NCI-H2081 (cell line): ENCODE measurements at places on chromosomes 6 and 20.

DNA sequence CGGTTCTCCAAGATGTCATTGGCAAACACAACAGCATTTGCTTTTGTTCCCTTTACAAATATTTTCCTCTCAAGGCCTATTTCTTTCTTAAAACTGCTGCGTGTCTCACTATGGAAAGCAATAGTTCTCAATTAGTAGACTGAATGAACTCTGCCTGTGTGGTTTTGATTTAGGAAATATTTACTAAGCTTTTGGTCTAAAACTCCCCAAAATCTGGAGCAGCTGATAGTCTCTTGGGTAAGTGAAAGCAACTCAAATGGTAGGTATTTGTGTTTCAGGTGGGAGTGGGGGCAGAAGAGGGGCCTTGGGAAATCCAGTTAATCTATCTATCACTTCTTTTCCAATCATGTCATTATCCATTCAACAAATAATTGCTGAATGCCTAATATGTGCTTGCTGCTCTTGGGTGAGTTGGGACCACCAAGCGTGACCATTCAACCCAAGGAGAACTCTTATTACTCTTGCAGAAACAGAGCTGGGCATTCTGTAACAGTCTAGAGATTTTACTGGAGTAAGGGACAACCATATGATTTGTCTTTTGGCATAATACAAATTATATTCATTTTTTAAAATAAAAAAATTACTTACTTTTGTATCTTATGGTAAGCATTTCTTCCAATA, 33.2 kb upstream of the ADTRP start:
- DNase-seq: no peak

DNA sequence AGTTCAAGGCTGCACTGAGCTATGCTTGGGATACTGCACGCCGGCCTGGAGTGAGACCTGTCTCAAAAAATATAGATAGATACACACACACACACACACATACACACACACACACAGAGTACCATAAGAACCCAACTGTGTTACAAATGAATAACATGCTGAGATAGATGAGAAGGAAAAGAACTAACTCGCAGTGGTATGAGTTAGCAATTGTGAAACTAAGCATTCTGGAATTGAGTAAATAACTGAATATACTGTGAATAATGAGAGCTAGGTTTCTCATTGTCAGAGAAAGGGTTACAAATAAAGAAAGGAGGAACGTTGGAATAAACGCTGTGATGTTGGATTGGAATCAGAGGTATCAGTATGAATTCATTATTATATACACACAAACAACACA, 14.6 kb upstream of the FAXC start:
- no peak for DNase-seq

DNA sequence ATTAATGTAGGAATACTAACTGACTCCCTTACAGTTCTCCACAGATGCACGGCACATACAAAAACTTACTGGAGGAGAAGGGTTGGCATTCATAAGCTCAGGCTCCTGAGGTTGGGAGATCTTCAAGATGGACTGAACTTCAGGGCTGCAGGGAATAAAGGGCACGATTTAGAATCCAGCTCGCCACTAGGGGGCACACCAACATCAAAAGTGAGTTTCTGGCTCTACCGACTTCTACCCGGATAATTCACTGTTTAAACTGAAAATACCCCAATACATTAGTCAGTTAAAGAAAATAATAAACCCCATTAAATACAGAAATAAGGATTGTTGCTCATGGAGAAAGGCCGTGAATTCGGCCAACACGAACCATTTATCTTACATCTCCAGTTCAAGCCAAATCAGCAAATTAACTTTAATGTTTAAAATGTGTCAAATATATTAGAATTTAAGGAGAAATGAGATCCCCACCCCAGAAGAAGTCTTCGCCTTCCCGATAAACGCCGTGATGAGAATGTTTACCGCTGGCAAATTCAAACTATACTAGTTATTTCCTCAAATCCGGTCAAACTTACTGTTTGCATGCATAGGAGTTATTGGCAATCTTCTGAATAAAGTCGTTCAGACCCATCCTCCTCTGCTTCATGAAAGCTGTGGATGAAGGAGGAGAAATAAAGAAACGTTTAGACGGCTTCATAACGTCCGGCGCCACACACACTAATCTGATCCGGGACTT, 121.7 kb upstream of the SLC2A12 start:
- DNase-seq: peak; percentile 37

DNA sequence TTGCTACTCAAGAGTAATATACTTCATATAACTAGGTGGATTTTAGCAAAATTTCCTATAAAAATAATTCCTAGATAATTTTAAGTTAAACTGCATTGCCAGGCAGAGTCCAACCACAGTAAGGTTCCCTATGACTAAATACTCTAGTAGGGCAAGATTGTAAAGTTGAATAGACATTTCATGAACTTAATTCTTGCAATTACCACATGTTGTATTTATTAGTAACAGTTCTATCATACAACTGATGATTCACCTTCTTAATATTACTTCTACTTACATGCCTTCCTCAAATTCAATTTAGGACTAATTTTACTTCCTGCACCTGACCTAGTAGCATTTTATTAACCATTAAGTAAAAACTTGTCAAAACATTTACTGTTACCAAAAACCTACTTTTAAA, 266.7 kb upstream of the THEMIS start:
- no peak for DNase-seq

DNA sequence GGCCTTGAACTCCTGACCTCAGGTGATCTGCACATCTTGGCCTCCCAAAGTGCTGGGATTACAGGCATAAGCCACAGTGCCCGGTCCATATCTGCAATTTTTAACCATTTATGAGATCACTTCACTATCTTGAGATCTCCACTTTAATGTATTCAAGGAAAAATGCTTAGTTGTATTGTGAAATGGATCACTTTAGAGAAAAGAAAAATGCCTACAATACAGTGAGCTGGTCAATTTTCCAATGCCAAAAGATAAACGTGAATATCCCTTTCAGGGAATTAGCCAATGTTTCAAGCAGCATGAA, 82.8 kb upstream of the ZNF217 start:
- DNase-seq: no peak

GRCh38 chr6:107354451-107354850, 104.9 kb downstream of the PDSS2 start:
- DNase-seq: no peak

DNA sequence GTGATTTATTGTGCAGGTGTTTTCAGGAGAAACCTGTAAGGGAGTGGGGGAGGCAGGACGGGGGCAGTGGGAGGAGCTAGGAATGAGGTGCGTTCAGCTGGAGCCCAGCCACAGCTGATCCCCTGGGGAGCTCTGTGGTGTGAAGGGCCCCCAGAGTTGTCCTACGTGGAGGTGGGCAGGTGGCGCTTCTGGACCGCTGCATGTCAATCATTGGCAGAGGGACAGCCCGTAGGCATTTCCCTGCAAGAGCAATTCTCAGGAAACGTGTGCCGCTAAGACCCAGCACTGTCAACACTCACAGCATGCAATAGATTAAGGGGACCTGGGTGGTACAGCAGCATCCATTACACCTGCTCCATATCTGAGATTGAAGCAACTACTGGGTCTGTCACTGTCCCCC, 88.0 kb downstream of the PRND start:
- peak; percentile 7 for DNase-seq

DNA sequence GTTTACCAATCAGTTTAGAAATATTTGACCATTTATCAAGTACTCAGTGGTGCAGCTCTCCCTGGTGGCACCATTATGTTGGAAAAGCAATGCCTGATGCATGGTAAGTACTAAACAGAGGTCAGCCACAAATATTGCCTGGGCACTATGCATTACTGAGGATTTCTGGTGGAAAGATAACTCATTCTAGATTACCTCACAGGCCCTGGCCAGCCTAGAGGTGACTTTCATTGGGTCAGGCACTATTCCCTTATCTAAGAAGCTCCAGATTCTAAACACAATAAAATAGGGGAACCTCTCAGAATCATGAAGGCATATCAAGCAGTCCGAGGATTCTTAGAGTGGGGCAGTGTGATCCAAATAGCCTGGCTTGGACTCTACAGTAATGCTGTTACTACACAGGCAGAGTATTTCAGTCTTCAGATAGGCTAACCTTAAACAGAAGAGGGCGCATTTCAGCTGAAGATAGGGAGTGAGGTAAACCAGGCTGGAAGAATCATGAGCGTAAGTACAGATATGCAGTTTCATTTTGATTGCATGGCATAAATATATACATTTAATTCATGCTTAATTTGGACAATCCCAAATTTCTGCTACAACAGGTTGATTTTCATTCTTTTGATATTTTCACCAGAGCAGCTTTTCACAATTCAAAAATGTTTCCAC, 12.1 kb downstream of the LGSN start:
- DNase-seq: peak; percentile 13

DNA sequence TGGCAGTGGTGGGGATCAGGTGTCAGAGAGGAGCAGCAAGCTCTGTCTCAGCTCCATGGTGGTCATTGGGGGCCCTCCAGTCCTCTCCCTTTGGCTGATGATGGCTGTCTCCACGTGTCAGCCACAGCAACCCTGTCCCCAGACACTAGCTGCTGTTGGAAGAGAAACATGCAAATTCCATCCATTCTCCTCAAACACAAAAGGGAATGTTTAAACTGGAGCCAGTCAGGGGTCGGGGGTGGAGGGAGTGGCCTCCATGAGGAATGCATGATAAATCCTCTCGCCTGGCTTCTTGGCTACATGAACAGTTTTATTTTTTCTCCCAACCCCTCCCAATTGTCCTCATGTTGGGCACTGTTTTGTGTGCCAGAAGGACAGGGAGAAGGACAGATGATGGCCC, 86.4 kb downstream of the EDN3 start:
- DNase-seq: no peak

DNA sequence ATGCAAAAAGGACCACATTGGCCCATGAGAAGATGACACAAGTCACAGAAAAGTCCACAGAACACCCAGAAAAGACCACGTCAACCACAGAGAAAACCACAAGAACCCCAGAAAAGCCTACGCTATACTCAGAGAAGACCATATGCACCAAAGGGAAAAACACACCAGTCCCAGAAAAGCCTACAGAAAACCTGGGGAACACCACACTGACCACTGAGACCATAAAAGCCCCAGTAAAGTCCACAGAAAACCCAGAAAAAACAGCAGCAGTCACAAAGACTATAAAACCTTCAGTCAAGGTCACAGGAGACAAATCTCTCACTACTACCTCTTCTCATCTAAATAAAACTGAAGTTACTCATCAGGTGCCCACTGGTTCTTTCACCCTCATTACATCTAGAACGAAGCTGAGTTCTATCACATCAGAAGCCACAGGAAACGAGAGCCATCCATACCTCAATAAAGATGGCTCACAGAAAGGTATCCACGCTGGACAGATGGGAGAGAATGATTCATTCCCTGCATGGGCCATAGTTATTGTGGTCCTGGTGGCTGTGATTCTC, 11.2 kb downstream of the MUCL3 start:
- no peak for DNase-seq

- no peak for DNase-seq
These were observed 111.6 kb downstream of the JPH2 start for GRCh38 chr20:44075191-44075949.

GRCh38 chr6:129370268-129370916, 339.6 kb downstream of the ARHGAP18 start:
- peak; percentile 10 for DNase-seq

DNA sequence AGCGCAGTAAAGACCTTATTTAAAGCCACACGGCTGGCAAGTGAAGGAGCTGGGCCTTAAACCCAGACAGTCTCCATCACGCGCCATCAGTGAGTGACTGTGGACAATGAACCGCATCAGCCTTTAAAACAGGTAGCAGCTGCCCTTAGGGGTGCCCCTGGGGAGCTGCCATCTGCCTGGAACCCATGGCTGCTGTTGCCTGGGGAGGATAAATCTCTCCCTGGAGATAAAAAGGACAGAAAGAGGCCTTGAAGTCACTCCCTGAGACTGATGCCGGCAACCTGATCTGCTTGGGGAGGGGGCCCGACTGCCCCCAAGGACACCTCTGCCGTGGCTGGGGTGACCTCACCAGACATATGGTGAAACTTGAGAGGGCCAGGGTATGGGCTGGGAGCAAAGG, 73.5 kb downstream of the PREX1 start:
- DNase-seq: peak; percentile 29

- DNase-seq: no peak
These were observed 51.8 kb downstream of the ELOVL4 start for GRCh38 chr6:79895382-79896074.

GRCh38 chr20:49403012-49403411, 79.5 kb downstream of the KCNB1 start:
- DNase-seq: no peak

DNA sequence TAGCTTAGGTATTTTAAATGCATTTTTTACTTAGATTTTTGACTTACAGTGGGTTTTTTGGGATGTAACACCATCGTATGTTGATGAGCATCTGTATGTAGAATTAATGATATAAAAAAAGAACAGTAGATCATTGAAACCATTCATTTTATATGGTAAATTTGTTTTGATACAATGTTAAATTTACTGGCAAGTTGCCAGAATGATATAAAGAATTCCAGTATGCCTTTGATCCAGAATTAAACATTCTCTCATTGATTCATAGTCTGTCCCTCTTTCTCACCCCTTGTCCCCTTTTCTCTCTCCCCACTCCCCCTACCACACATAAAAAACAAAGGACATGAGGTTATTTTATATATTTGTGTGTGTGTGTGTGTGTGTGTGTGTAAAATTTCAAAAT, 45.3 kb downstream of the VTA1 start:
- no peak for DNase-seq

- peak; percentile 39 for DNase-seq
These were observed 169.0 kb downstream of the UST start for GRCh38 chr6:148915810-148916209.

DNA sequence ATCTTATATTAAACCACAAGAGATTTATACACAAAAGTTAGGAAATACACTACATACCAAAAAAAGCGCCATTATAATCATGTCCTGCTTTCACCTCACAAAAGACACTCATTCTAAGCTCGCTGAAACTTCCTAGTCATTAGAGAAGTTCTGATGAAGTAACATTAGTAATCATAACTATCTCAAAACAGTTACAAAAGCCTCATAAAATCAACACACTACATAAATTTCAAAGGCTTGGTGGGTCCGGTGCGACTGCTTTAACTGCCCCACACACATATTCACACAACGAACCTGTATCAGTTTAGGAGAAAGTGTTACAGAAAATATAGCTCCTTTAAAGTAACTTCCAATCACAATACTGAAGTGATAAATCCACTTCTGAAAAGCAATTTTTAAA, 1.9 kb downstream of the PHIP start:
- no peak for DNase-seq

DNA sequence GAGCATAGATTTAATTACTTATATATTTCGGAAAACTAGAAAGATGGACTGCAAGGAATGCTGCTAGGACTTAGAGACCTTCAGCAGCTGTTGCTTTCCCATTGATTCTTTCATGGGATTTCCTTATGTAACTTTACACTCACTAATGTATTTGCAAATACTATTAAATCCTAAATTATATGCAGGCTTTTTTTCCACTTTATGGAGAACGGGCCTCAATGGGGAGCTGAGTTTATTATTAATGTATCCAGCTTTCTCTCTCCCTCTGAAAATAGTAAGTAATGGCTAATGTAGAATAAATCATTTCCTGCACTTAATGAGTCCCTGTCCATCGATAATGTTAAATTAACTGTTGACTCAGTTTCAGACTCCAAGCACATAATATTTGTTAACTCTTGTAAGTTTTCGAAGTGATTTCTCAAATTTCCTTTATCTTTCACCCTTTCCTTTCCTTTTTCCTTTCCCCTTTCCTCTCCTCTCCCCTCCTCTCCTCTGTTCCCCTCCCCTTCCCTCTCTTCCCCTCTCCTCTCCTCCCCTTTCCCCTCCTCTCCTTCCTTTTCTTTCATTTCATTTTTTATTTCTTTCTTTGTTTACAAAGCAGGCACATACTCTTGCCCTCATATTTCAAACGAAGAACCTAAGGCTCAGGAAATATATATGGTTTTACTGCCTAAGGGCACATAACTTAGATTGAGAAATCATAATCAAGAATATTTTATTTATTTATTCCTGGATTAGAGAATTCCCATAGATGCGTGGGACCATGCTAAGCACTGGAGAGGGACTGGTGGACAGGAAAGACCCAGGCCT, 503.6 kb downstream of the MMUT start:
- DNase-seq: no peak
